Aorta (tissue), 5 donors: ENCODE measurements at places on chromosomes 13 and 19. TPM values are rescaled to one million over a fixed set of nuclear protein-coding genes. Genes with fewer than 3 reads are reported as not detected.

DNA sequence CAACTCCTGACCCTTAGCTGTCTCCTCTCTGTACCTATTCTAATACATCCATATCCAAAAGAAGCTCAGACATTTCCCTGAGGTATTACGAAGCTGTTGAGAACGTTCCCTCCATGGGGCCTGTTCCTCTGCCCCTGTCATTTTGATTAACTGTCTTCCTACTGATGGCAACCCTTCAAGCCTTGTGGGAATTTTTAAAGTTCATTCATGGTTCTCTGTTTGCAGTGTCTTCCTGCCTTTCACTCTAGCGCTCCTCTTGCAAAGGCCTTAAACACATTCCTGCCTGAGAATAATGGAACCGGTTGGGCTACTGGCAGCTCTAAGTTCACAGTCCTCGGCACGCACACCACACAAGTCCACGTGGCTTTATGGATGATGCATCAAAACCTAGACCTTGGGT, 66.1 kb downstream of the LHFPL6 start:
- no peak overlapping the region for H3K27ac ChIP-seq
- no peaks in the 10 kb centered on the region for H3K27me3 ChIP-seq
- no peaks in the 10 kb centered on the region for H3K36me3 ChIP-seq
- no peak for DNase-seq
- no peaks in the 10 kb centered on the region for H3K4me1 ChIP-seq

The IZUMO2 gene
- polyA plus RNA-seq = not detected

DNA sequence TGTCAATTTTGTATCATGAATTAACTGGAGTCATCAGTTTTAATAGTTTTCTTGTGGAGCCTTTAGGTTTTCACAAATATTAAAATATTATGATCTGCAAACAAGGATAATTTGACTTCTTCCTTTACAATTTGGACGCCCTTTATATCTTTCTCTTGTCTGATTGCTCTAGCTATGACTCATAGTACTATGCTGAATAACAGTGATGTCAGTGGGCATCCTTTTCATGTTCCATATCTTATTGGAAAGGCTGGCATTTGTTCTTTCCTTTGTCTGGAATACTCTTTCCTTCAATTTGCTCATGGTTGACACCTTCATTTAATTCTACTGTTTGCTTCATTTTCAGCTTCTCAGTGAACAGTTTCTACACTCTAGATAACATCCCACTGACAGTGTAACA, 1129.3 kb downstream of the SLITRK5 start:
- H3K36me3 ChIP-seq = no peaks in the 10 kb centered on the region
- H3K27ac ChIP-seq = no peak overlapping the region
- no peak for DNase-seq
- no peaks in the 10 kb centered on the region for H3K4me1 ChIP-seq
- H3K4me3 ChIP-seq = no peak overlapping the region

DNA sequence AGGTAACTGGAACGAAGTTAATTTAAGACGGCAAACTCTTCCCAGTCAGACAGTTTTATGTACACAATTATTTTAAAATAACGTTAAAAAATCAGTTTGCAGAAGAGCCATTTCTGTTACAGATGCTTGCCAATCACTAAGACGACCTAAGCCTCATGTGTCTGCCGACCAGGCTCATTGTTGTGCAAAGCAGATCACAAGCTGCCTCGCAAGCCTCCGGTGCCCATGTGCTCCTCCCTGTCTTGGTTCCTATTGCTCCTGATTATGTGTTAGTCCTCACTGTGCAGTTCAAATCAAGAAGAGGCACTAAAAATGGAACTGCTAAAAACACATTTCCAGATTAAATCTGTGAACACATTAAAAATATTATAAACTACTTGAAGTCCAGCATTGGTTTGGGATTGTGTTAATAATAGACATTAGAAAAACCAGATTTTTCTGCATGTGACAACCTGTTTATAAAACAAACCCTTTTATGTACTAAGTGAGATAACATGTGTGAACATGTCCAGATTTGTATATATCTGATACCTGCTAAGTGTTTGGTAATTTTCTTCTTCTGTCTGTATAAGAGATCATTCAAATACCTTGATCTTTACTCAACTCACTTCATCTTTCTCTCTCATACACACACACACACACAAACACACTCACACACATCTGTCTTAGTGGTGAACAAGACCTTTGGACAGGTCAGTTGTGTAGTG, 81.9 kb upstream of the SLC15A1 start:
- H3K36me3 ChIP-seq = no peaks in the 10 kb centered on the region
- no peaks in the 10 kb centered on the region for H3K4me1 ChIP-seq
- no peak overlapping the region for H3K4me3 ChIP-seq
- H3K27ac ChIP-seq = no peak overlapping the region
- DNase-seq = no peak
